ENCODE measurements at places on chromosomes 4 and X.

- no peak for DNase-seq
Observed at GRCh38 chrX:19446397-19446796, 68.9 kb downstream of the MAP3K15 start.

DNA sequence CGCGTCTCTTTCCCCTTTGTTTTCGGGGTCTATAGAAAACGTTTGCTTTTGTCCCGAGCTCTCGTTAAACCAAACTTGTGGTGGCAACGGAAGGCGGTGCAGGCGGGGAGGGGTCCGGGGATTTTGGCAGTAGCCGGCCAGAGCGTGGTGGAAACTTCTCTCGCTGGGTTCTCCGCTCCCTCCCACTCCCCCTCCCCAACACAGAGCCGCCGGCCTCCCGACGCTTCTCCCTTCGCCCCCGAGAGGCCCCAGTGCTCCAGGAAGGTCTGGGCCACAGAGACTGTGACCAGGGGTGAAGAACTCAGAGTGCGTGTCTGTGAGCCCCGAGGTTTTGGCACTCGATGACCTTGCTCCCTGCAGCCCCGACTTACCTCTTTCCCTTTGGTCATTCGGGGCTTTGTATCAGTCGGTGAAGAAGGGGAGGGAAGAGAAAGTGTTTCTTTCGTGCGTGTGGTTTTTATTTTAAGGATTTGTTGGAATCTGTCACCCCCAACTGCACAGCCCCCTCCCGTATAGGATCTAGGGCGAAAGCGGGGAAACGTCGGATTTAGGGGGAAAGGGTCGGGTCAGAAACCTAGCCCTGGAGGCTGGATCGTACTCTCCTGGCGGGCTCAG is 9.0 kb upstream of the BCOR start:
- DNase-seq = no peak

- no peak for DNase-seq
Observed at GRCh38 chr4:53608242-53608641, 17.0 kb upstream of the LNX1 start.

DNA sequence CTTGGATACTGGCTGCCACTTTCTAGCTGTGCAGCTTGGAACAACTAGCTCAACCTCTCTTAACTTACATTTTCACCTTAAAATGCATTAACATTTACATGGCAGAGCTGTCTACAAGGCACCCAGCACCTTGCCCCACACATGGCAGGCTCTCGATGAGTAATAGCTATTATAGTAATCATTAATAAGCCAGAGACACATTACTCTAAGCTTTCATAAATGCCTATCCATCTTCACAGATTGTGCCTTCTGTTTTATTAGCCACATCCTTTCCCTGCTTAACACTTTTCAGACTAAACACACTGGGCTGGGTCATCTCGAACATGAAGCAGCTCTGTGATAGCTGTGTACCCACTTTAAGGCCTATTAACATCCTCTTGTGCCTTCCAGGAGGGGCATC is 83.8 kb upstream of the UCP1 start:
- no peak for DNase-seq

- no peak for DNase-seq
Observed at GRCh38 chrX:87697409-87697808, 179.8 kb downstream of the KLHL4 start.

DNA sequence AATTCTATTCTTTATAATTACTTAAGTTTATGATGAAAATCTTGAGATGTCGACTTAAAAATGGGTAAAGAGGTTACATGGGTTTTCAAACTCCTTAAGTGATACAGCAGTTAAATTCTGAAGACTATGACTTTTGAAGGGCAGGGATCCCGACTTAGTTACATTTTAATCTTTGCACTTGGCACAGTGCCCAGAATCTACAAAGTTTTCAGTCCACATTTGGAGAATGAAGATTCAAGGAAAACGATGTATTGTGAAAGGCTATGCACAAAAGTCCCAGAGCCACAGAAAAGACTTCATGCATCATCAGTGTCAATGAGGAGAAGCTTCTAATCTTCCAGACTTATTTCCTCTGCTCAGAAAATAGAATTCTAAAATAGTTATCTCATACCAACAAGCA is 36.3 kb upstream of the GRPR start:
- no peak for DNase-seq

- no peak for DNase-seq
Observed at GRCh38 chr4:172900900-172901299, 267.7 kb upstream of the GALNT7 start.

GRCh38 chr4:38170338-38171169 is 210.4 kb downstream of the PTTG2 start:
- DNase-seq = no peak

DNA sequence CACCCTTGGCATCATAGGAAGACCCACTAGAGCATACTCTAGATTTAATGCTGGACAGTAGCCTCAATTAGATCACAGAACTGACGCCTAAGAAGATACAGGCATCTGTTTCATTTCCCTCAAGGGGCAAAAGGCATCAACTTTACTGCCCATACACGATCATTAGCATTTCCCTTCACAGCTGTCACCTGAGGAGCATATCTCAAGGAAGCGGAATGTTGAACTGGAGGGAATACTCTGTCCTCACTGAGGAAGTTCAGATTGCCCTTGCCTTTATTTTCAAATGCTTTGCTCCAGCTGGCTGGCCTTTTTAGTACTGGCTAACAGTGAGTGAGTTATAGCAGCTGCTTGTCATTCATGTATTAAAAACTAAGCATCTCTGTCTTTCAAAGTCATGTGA is 508.4 kb upstream of the GALNT7 start:
- DNase-seq = no peak

DNA sequence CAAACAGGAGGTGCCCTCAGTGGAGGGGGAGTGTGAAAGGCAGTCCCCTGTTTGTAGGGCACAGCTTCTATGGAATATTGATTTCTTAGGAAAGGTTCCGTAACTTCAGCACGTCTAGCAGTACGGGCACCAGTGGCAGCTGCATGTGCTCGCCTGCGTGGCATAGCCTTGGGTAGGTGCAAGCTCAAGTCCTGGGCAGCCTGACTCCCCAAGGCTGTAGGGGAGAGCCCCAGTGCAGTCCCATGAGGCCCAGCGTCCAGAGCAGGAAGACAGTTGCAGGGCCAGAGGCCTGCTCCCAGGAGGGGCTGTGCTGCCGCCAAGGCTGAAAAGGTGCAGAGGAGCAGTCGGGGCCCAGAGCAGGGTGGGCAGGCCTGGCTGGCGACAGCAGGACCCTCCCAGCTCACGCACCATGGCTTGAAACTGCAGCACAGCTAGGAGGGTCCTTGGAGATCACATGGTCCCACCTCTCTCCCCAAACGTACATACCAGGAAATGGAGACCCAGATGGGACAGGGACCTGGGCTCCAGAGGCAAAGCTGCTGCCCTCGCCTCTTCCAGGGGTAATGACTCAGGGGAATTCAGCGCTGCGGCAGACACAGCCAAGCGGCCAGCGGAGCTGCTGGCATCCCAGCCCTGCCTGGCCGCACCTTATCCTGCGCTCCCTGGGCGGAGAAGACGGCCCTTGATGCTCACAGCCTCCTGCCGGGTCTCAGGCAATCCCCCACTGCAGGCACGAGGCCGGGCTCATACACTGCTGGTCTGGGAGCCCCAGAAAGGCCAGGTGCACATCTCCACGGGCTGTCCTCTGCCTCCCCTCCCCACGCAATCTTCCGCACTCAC is 6.0 kb upstream of the DUSP9 start:
- DNase-seq = no peak

- no peak for DNase-seq
Observed at GRCh38 chr4:155887847-155888570, 15.5 kb upstream of the TDO2 start.

GRCh38 chrX:7447801-7448499 is 300.0 kb upstream of the PUDP start:
- no peak for DNase-seq

Data from stimulated activated CD8-positive, alpha-beta memory T cell treated with anti-CD3 and anti-CD28 coated beads, Interleukin-2, amount 100 ng/mL, for 1 hour (primary cell).